ENCODE measurements at places on chromosomes 3 and 15.

- DNase-seq: no peak
Observed at GRCh38 chr3:135136361-135137100, 341.5 kb downstream of the EPHB1 start.

- no peak for DNase-seq
Observed at GRCh38 chr3:99439892-99440291, 198.5 kb upstream of the COL8A1 start.

- DNase-seq: no peak
Observed at GRCh38 chr3:5310509-5310908, 123.0 kb downstream of the EDEM1 start.

DNA sequence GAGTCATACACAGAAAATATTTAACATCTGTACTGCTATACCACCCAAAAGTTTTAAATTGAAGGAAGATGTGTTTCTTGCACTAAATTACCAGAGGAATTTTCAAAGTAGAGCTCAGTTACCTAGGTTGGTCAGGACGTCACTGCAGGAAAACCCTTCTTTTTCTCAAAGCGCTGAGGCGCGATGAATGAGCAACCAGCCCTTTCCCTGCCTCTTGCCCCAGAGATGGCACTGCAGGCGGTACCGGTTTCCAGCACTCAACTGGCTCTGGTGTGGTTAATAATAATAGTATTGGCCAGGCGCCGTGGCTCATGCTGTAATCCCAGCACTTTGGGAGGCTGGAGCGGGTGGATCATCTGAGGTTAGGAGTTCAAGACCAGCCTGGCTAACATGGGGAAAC is 49.3 kb downstream of the HES1 start:
- DNase-seq: no peak

DNA sequence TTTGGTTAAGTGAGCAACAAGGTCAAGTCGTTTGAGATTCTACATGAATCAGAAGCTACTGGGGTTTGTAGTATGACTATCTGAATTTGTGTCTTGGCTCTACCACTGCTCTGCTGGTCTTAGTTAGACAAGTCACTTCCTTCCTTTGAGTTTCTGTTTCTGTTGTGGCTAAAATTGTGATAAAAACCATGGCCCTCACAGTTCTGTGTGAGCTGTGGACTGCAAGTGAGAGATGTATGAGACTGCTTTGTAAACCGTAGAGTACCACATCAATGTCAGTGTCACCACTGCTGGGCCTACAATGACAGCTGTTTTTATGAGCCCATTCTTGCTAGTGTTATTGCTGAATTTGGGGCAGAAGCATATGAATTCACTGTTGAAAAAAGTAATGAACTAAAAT is 32.7 kb downstream of the RARB start:
- no peak for DNase-seq

DNA sequence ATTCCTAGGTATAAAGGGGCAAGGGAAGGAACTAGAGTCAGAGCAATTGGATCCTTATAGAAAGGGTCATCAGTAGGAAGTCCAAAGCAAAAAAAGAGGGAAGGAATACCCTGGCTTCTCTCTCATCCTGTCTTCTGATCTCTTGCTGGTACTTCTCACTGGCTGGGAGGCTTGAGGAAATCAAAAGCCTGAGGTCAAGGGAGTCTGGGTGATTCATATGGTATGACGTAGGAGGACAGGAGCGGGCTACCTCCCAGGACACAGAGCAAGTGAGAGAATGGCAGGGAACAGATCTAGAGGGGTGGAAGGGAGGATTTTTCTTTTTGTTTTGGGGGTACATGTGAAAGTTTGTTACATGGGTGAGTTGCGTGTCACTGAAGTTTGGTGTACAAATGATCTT is 76.0 kb downstream of the CFAP20DC start:
- no peak for DNase-seq
